ENCODE measurements at places on chromosomes 7 and 10.

- no peak for DNase-seq
Measured at GRCh38 chr7:108347616-108348015, 108.6 kb downstream of the NRCAM start.

DNA sequence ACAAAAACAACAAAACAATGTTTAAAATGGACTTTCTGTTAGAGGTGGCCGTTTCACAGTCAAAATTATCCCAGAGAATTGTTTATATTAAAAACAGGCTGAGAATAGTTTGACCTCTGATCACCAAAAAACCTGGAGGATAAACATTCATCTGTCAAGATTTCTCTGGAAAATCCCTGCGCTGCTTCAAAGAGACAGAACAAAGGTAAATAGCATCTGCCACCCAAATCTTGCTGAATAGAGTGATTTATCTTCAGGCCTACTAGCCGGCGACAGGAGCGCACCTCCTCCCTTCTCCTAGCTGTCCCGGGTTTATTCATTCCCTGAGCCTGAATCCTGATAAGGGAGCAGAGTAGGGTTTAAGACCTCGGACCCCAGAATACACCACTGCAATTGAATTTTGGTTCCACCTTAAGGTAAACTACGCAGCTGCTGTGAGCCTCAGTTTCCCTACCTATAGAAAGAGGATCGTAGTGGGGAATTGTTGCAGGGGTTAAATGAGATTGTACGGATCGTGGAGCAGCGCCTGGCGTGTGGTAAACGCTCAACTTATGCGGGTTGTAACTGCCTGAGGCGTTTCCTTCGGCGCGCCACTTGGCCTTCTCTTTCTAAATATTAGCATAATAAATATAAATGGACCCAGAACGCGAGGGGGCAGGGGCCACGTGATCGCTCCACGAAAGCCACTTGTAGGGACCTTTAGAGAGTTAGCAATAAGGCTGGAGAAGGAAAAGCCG lies 498 bp upstream of the ST7 start:
- no peak for DNase-seq

DNA sequence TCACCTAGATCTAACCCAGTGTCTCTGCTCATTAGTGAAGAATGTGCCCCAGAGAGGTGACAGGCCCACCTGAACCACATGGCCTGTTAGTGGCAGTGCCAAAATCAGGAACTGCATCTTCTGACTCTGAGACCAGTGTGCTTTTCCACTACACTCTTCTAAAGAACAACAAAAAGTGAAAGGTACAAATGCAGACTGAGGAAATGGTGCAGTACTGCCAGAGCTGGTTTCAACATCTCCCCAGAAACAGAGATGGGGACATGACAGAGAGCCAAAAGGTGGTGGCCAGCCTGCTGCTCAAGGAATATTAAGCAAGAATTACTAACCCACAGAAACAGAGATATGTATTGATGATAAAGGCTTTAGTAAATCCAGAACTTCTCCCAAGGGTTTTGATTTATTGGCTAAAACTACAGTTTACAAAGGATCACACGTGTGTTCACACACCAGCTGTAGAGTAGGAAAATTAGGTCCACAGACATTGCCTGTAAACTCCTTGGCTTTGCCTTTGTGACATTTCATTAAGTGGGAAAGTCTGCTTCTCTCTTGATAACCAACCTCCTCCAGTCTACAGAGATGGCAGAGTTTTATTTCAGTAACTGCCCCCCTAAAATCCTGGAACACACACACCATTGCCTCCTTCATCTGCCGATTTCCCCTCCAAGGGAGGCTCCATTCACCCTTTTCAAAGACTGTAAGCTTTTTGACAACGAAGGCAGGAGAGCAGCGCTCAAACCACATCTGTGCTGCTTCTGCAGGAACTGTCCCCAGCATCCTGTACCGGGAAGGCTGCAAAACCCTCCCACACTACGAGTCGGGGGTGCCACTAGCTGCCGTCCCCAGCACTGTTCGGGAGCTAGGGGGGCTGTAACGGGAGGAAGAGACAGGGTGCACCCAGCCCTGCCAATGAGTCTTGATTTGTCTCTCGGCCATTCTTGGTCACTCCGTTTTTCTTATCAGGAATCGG lies 29.8 kb downstream of the GSDME start:
- DNase-seq: no peak

GRCh38 chr7:47574482-47575329 lies 7.2 kb downstream of the TNS3 start:
- DNase-seq: no peak

- no peak for DNase-seq
Measured at GRCh38 chr10:98030093-98030821, at the start of gene CRTAC1. TSS of gene CRTAC1 (minus strand) at chr10:98030621. CDS start at chr10:98030472, 149 bp downstream.

GRCh38 chr10:118447478-118448270 lies 105.5 kb upstream of the FAM204A start:
- no peak for DNase-seq

DNA sequence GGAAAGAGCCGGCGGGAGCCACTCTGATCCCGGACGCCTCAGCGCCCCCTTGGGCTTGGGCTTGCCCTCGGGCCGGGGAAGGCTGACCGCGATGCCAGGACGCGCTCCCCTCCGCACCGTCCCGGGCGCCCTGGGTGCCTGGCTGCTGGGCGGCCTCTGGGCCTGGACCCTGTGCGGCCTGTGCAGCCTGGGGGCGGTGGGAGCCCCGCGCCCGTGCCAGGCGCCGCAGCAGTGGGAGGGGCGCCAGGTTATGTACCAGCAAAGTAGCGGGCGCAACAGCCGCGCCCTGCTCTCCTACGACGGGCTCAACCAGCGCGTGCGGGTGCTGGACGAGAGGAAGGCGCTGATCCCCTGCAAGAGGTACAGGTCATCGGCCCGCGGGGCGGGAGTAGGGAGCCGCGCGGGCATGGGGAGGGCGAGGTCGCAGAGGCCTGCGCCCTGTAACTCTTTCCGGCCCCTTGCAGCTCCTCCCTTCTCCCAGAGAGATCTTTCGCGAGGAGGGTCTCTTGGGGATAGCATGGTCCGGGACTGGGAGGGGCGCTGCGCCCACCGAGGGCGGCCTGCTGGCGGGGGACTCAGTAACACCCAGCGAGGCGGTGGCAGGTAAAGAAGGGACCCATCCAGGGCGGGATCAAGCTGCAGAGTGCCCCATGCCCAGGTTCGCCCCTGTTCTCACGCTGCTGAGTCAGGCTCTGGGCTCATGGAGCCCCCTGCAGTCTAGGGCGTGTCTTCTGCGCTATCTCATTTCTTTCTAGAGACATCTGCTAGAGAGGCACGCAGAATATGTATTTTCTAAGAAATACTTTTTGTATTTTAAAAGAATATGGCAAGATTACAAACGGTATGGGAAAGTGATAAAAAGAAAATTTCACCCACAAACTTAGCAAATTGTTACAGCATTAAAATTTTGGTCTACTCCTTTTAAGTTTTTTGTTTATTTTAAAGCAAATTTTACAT lies 687 bp downstream of the EPDR1 start:
- no peak for DNase-seq

All from NCI-H187 treated with DMSO at 0.1 percent for 48 hours (cell line).